ENCODE measurements at places on chromosomes 11 and 22.

DNA sequence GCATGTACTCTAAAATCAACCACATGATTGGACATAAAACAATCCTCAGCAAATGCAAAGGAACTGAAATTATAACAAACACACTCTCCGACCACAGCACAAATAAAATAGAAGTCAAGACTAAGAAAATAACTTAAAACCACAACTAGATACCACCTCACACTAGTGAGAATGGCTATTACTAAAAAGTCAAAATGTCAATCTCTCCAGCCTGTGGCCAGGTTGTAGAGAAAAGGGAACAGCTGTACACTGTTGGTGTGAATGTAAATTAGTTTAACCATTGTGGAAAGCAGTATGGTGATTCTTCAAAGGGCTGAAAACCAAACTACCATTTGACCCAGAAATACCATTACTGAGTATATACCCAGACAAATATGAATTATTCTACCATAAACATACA lies 1025.7 kb upstream of the TENM4 start:
- DNase-seq = no peak

DNA sequence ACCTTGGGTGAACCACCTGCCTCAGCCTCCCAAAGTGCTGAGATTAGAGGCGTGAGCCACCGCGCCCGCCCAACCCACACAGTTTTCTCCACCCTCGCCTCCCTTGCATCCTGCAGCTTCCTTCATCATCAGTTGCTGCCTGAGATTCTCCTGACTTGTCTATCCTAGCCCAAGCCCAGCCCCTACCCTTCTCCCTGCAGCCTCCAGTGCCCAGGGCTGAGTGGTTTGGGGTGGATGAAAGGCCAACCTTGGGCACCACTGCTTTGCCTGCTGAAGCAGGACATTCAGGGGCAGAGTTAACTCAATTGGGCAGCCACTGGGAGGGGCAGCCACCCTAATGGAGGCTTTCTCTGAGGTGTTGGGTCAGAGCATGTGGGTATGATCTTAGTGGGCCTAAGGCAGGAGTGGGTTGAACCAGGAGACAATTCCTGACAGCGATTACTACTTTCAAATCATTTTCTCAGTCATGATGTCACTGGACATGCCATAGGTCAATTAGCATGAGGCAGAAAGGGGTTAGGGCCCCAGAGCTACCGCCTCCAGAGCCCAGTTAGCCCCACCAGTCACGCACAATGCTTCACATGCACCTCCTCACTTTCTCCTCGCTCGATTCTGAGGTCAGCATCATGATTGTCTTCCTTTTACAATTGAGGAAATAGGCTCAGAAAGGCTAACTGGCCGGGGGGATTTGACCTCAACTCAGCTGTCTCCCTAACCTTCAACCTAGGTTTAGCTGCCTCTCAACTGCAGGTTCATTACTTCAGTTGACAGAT lies 1.0 kb upstream of the FKBP2 start:
- no peak for DNase-seq

DNA sequence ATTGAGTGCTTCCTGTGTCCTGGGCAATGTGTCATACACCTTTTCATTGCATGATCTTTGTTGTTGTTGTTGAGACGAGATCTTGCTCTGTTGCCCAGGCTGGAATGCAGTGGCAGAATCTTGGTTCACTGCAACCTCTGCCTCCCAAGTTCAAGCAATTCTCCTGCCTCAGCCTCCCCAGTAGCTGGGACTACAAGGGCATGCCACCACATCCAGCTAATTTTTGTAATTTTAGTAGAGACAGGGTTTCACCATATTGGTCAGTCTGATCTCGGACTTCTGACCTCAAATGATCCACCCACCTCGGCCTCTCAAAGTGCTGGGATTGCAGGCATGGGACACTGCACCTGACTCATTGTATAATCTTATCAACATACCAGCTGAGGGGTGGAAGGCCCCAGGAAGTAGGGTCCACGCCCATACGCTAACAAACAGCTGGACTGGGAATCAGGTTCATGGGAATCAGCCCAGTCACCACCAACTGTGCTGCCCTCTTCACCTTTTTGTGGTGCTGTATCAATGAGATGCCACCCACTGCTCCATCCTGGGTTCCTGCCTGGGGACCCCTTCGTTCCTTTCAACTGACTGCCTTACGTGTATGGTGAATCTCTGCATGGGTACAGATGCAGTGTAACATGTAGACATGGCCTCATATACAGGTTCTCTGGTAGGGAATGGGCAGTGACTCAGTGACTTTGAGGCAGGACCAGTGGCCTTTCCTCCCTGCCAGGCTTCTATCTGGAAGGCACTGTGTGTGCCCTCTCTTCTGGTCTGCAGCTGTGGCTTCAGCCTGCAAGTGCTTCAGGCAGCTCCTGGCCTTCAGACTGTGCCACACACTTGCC lies 32.5 kb upstream of the YWHAH start:
- no peak for DNase-seq

- DNase-seq = no peak
Measured at GRCh38 chr11:73576185-73576614, 21.7 kb downstream of the FAM168A start.

DNA sequence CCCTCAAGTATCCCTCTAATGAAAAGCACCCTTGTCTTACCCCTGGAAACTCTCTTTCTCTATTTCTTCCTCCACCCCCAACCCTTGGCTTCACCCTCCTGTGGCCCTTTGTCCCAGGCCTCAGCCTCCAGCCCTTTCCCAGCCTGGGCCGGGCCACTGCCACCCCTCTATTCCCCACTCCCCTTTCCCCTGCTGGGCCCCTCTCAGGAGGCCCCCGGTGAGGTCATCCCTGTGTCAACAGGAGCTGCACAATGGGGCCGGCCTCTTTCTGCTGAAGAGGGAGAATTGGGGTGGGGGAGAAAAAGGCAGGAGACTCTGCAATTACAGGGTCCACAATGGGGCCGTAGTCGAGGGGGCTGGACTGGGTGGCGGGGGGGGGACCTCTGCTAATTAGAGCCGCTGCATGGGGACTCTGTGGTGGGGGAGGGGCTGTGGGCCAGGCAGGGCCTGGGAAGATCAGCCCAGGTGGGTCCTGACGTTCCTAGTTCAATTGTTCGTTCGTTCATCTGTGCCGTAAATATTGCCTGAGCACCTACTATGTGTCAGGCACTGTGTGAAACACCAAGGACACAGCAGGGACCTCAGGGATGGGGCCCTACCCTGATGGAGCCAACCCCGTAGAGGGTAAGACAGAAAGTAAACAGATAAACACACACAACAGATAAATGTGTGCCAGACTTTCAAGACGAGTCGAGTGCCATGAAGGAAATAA lies 18.5 kb upstream of the MPPED1 start:
- DNase-seq = no peak

DNA sequence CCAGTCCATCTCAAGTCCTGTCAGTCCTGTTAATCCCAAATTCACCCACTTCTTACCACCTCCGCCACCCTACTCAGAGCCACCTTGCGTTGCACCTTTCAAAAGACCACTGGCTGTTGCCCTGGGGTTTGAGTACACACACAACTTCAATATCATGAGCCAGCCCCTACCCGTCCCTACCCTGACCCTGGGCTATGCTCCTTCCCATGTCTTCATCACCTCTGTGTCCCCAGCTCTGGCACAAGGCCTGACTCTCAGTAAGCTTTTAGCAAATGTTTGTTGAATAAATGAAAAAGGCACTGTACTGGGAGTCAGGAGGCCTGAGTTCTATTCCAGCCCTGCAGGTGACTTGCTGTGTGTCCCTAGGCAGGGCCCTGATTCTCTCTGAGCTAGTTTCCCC lies 26.5 kb downstream of the OTOG start:
- no peak for DNase-seq

GRCh38 chr11:87260811-87261210 lies 223.1 kb downstream of the TMEM135 start:
- DNase-seq = no peak

DNA sequence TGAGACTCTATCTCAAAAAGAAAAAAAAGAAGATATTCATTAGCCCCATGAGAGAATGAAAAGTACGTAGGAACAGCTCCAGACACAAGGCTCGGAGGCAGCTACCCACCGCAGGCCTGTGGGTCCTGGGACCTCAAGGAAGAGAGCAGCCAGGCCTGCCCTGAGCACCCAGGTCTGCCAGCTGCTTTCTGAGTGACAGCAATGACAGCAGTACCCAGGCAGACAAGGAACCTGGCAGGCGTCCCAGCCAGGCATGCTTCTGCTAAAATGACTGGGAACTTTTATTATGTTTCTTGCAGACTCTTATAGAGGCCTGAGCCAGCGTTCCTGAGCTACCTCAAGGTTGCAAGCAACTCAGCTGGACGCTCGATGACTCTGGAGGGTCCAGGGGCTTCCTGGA lies 31.6 kb downstream of the CPT1A start:
- no peak for DNase-seq

- DNase-seq = no peak
Measured at GRCh38 chr11:6327806-6328205, 7.5 kb upstream of the CAVIN3 start.

GRCh38 chr11:6298605-6299004 lies 21.7 kb downstream of the CAVIN3 start:
- no peak for DNase-seq

DNA sequence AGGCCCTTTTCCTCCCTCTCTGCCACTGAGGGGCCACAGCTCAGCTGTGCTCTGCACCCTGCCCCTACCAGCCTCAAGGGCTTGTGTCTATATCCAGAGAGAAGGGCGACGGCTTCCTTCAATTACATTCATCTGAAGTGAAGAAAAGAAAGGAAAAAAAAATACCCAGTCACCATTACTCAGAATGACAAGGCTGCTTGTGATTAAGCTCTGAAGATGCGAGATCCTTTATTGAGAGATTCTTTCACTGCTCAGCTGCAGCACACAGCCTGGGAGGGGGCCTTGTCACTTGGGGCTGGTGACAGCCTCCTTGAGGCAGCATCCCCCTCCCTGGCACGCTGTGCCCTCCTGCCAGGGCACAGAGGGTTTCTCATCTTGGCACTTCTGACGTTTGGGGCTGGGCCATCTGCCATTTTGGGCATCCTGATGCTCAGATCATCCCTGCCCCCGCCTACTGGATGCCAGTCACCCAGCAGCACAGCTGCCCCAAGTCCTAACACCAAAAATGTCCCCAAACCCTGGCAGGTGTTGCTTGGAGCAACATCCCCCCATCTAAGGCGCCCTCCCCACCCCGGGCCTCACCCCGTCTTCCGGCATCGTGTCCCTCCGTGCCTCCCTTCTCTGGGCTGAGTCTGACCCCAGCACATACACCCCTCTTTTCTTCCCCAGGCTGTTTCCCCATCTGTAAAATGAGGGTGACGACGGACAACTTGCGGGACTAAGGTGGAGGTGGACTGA lies 1394.7 kb downstream of the BRD1 start:
- DNase-seq = no peak

DNA sequence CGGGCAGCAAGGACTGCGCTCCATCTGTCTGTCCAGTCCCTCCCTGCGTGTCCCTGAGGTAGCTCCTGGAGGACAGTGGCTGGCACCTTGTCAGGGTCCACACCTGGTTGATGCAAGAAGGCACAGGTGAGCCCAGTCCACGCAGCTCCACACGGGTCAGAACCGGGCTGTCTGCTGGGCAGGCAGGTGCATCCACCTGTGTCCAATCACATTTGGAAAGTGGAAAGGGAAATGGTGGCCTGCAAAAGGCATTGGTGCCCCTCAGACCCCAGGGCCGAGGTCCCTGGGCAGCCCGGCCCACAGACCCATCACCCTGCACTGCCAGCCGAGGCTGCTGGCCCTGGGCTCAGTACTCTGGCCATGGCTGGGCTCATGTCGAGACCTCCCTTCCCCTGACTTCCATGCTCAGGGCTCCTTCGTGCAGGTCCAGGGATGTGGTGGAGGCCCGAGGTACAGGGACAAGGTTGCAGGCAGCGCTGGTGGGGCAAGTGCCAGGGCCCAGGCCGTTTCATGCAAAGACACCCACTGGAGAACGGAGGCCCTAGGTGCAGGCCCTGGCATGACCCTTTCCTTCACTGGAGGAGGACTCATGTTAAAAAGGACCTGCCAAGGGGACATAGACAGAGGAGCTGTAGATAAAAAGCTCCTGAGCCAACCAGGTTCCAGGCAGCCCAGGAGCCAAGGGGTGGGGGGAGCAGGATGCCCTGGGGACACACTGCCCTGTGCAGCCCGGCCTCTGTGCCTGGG lies 38.9 kb upstream of the TH start:
- DNase-seq = no peak

- no peak for DNase-seq
Measured at GRCh38 chr11:88695689-88696414, 358.3 kb upstream of the CTSC start.

DNA sequence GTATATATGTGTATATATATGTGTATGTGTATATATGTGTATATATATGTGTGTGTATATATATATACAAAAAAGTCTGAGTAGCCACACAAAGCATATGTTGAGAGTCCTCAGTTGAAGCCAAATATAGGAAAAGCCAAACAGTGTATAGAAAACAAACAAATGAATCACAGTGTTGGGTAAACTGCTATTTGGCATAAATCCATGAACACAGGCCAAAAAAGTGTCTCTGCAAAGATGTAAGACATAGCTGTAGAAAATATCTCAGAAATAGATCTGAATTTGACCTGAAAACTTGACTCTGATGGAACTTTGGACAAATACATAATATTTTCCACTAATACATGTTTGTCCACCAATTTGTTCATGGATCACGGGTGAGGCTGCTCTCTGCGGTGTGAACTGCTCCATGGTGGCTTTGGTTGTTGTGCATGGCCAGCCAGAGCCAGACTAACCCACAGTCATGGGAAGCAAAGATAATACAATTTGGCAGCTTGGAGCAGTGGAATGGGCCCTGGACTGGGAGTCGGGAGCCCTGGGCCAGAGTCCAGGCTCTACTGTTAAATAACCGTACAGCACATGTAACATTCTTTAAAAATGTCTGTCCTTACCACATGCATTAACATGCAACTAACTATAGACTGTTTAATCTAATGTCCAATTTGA lies 76.9 kb upstream of the EED start:
- no peak for DNase-seq

DNA sequence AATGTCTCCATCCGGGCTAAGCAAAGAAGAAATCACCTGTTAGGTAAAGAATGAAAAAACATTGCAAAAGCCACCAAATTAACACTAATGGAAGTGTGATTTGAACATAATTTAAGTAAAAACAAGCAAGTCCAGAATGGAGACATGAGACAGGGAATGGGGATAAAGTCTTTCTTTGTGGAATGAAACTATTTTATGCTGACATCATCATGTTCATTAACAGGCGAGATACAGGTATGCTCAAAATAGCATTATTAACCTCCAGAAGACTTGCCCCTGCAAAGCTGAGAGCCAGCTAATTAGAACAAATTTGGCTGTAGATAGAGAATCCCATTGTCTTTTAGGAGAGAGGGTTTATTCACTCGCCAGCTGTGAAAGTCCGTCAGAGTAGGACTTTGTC lies 4.9 kb upstream of the LARGE1 start:
- no peak for DNase-seq

GRCh38 chr11:77203901-77204753 lies 76.1 kb downstream of the MYO7A start:
- no peak for DNase-seq

GRCh38 chr22:31826443-31826842 lies 72.6 kb downstream of the DEPDC5 start:
- no peak for DNase-seq

- no peak for DNase-seq
Measured at GRCh38 chr11:43920598-43921419, 21.6 kb upstream of the C11orf96 start.

- DNase-seq = no peak
Measured at GRCh38 chr11:91261513-91261912, 963.1 kb upstream of the FAT3 start.

All from stimulated activated CD8-positive, alpha-beta memory T cell treated with anti-CD3 and anti-CD28 coated beads, Interleukin-15, amount 100 ng/mL, for 4 hours (primary cell).